ENCODE measurements at places on chromosomes 2 and 18.

GRCh38 chr2:118350621-118351020 lies 262.4 kb downstream of the INSIG2 start:
- DNase-seq = no peak

DNA sequence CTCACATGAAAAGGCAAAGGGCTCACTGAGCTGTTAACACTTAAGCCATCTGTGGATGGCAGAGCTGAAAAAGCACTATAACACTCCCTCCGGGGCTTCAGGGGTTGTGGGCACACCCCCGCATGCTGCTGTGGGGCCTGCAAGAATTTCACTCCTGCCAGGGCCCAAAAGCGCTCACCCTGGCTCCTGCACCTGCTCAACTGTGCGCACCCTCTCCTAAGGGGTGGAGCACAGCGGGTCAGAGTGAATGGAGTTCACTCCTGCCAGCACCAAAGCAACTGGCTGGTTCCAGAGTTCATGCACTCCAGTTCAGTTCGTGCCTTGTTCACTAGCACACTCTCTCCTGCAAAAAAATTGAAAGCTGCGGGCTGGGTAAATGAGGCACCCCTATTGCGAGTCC lies 814.2 kb upstream of the SLC39A10 start:
- DNase-seq = no peak

DNA sequence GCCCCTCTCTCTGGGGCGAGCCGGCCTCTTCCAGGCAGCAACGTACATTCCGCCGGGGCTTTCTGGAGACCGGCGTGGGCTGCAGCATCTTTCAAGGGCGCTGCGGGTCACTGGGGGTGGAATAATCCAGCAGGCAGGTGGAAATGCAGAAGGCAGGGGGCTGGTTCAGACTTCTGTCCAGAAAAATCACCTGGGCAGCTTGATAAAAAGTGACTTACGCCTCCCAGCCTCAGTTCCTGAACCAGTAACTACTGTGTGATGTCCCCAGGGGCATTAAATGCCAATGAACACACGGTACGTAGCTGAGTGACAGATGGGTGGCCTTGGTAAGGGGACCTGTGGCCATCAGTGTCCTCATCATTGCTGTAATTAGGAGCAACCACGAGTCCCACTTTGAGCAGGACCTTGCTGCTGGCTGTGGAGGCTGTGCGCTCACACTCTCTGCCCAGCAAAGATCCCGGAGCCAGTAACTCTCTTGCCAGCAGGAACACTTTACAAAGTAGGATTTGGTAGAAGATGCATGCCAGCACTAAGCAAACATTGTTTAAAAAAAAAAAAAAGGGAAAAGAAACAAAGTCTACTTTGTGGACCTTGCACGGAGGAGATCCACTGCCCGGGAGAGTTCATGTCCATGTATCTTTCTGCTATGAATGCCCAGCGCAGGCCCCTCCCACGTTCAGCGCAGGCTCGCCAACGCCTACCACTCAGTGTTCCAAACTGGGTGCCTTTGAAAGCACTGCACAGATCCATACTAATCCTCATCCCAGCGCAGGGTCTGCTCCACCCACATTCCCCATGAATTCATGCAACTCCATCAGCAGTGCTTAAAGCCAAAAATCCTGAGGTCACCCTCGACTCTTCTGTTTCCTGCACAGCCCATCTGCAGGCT lies 177.3 kb downstream of the HDAC4 start:
- DNase-seq = no peak

GRCh38 chr2:26530240-26530540 lies 52.3 kb upstream of the OTOF start:
- no peak for DNase-seq
